ENCODE measurements at places on chromosomes 6 and 20.
A peak's percentile ranks its signal among the peaks of the same experiment; 100 is the strongest.

DNA sequence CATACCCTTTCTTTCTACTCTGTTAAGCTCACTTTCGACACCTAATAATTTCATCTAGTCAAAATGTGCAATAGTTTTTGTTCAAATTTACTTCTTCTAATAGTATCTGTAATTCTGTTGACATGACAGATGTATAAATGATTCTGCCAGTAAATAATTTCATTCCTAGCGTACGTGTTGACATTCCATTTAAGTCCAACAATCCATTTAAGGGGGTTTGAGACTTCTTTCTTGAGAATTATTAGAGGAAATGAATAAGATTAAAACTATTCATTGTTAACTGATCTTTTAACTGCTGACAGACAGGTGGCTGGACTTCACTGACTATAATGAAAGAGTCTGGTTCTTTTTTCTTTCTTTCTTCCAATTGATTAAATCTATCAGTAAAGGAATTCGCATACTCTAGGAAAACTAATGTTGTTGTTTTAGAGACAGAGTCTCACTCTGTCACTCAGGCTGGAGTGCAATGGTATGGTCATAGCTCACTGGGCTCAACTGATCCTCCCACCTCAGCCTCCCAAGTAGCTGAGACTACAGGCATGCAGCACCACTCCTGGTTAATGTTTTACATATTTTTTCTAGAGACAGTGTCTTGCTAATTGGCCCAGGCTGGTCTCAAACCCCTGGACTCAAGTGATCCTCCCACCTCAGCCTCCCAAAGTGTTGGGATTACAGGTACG is 55.9 kb downstream of the MAP3K5 start:
- no peak for DNase-seq

DNA sequence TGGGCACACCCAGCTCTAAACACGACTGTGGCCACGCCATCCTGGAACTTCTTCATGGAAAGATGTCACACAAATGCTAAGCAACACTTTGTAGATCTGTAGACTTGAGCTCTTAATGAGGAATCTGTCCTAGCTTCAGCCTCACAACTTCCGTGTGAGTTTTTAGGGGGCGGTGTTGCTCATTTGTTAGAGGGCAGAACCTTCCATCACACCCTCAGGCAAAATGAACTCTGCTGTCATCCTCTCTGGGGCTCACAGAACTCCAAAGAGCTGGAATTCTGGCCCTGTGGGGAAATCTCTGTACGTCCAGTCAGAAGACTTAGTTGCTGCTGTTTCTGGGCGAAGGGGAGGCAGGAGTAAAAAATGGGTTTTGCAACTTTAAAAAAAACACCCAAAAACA is 49.8 kb downstream of the NRN1 start:
- no peak for DNase-seq

- no peak for DNase-seq
These were observed 7.0 kb downstream of the SCUBE3 start for GRCh38 chr6:35220711-35221110.

DNA sequence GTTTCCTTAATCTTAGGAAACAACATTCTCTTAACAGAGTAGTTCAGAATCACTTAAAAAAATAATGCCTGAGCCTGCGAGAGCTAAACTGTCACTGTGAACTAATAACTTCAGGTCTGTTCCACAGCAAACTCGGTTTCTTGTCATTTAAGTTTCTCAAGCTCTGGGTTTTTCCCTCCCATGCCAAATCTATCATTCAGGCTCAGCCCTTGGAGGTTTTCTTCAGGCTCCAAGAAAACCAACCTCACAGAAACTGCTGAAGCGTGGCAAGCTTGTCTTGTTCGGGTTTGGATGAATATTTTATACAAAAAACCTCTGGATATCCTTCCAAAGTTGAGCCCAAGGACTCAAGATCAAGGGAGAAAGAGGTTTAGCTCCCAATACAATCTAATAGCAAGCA is 99.7 kb upstream of the SNX9 start:
- no peak for DNase-seq

GRCh38 chr6:82195619-82196018 is 51.9 kb downstream of the IBTK start:
- DNase-seq, result no peak

DNA sequence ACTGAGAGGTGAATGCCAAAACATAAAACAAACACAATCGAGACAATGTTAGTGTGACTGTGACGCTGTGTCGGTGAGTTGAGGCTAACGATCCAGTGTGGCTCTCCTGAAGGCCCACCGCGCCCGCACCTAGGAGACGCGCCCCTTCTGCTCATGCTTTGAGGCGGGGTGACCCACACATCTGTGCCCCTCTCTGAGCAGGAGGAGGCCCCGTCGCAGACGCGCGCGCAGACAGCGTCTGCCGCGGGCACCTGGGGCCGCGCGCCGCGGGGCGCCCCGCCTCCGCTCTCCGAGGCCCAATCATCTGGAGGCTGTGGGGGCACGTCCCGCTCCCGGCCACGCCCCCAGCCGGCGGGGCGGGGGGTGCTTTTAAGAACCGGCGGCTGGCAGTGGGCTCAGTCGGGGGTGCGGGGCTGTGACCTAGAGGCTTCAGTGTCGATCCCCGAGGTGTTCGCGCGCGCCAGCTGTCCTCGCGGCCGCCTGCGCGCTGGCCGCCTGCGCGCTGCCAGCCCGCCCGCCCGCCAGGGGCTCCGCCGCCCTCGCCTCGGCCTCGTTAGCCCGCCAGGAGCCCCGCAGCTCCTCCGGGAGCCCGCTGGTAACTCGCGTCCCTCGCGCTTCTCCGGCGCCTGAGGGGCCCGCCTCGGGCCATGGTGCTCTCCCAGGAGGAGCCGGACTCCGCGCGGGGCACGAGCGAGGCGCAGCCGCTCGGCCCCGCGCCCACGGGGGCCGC is at the start of gene SLC16A10:
Gene SLC16A10, plus strand, starts transcription at position 398 of the 730 bp plus-strand sequence. Its CDS starts 250 bp downstream, at position 648.
- peak; percentile 67 for DNase-seq

DNA sequence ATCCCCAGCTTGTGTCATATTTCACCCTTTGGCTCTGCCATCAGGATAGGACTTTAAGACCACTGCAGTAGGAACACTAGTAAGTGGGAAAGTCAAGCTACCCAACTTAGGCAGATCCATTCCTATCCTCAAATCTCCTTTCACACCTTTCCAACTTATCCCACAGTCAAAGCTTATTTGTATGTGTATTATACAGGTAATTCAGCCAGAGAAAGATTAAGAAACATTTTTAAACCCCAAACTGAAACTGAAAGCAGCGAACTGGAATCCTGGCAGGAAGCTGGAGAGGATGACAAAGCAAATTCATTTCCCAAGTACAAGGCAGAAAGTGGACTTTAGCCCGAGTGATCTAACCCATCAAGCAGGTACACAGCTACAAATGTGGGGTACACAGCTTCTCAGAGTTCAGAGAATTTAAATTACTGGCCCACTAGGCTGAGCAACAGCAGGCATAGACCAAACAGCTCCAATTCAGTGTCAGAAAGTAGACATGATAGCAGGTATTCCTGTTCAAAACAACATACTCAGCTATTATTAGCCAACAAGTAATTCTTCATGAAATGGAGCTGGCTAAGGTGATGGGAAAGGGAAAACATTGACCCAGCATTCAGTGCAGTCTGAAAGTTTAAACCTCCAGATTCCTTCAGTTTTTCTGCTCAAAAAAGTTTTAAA is 39.1 kb downstream of the ILRUN start:
- no peak for DNase-seq

DNA sequence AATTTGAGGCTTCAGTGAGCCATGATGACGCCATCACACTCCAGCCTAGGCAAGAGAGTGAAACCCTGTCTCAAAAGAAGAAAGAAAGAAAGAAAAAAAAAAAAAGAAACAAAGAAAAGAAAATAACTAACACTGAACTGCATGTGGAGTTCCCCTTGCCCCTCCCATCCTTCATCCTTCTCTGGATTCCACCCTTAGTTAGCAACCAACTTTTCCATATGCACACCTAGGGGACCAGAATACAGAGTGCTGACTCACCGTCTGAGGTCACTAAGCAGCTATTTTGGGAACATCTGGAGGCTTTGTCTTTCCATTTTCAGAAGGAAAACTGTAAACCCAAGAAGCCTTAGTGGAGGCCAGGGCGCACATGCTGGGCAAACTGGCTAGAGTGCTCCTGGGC is 257.4 kb downstream of the MAFB start:
- DNase-seq, result no peak

DNA sequence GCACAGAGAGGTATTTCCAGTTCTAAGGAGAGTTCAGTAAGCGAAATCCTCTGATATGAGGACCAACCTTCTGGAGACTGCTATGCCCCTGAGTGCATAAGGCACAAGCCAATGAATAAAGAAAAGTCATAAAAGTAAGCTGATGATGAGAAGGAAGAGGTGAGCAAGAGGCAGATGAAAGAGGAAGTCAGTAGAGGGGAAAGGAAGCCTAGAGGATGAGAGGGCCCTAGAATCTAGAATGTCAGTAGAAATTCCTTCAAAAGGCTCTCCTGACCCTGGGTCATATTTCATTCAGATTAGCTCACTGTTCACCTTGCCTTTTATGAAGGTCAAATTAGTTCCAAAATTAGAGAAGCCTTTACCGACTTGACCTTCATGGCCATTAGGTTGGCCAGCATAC is 209.2 kb downstream of the CD83 start:
- DNase-seq, result no peak

- DNase-seq, result no peak
These were observed 1.7 kb downstream of the PMEPA1 start for GRCh38 chr20:57707849-57708693.

GRCh38 chr6:7328243-7328642 is 15.2 kb upstream of the SSR1 start:
- DNase-seq, result no peak

DNA sequence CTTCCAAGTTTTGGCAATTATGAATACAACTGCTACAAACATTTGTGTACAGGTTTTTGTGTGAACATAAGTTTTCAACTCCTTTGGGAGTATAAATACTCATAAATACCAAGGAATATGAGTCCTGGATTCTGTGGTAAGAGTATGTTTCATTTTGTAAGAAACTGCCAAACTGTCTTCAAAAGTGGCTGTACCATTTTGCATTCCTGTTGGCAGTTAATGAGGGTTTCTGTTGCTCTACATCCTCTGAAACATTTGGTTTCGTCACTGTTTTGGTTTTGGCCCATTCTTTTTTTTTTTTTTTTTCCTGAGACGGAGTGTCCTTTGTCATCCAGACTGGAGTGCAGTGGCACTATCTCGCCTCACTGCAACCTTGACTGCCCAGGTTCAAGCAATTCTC is 8.5 kb downstream of the AP5S1 start:
- DNase-seq, result no peak

DNA sequence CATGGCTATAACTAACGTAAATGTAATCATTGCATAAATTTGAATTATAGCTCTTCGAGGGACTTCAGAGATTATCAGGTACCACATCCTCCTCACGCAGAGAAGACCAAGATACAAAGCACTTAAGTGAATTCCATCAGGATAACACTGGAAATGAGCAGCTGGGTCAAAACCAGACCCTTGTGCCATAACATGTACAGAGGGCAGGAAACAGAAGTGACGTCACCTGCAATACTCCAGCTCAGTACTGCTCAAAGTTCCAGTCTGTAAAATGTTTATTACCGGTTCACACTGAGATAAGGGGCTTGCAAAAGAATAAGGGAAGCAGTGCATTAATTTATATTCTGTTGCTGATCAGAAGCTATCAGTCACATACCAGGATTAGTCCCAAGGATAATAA is 45.8 kb downstream of the RGS17 start:
- DNase-seq, result no peak

- no peak for DNase-seq
These were observed 147.2 kb upstream of the GGTLC1 start for GRCh38 chr20:24135781-24136180.

DNA sequence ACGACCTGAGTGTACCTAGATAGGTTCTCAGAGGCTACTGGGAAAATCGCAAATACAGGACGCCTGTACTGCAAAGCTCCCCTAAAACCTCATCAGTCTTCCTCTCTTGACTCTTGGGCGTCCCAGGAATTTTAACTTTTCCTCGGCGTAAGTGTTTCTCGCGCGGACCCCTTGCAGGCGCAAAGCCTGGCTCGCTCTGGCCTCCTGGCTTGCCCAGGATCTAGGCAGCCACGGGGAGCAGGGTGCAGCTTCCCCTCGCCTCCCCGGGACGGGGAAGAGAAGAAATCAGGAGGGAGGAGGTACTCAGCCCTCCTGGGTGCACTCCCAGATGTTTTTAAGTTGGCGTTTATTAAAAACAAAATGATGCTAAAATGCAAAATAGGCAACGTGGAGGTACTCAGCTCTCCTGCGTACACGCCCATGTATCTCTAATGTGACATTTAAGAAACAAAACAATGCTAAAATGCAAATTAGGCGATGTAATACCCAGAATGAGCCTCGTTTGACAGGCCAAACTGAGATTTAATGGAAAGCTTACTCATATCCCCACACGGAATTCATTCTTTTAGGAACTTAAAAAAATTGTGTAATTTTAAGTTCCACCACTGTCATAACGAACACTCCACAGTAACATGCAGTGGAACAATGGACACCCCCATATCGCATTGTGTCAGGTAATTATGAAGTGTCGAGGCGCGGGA is 1.6 kb upstream of the SOBP start:
- no peak for DNase-seq

DNA sequence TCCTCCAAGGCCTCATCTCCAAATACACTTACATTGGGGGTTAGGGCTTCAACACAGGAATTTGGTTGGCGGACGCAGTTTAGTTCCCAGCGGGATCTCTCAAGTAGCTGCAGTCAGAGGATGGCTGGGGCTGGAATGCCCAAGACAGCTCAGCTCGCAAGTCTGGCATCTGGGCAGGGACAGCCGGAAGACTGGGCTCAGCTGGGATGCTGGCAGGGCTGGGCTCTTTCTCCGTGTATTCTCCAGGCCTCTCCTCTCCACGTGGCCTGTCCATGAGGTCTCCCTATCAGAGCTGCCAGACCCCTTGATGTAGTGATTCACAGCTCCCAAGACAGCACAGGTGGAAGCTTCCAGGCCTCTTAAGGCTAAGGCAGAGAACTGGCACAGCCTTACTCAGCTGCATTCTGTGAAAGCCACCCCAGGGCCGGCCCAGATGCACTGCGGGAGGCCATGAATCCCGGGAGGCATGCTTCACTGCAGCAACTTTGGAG is 5.0 kb downstream of the FGD2 start:
- DNase-seq, result no peak

- DNase-seq, result no peak
These were observed 898.9 kb upstream of the MAN1A1 start for GRCh38 chr6:120248451-120248850.

DNA sequence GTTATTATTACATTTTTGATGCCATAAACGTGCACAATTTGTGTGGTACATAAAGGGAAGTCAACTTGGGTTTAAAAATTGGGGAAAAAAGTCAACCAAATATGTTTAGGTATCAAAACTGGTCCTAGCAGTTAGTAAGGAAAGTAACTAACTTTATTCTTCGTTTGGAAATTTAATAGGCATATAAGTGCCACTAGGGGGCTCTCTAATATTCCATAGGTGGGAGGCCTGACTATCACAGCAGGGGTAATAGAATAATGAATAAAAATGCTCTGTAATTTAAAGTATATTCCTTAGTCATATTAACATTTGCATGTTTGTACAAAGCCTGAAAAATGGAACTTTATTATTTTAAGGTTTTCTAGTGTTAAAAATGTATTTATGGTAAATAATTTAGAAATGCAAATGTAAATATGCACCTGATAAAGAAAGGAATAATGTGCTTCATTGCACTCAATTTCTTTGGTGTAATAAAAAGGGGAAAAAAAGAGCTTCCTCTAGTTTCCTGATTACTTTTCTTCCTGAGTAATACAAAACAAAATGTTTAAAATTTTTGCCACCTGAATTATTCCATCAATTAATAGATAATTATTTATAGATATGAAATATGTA is 125.7 kb upstream of the HDAC2 start:
- DNase-seq, result peak; percentile 1
